LHCN-M2 (cell line): ENCODE measurements at places on chromosomes 16 and 17. TPM values are rescaled to one million over a fixed set of nuclear protein-coding genes. Genes with fewer than 3 reads are reported as not detected.

HOXB4 gene
- 5.2 and 5.5 TPM in 2 replicates for total RNA-seq

GRCh38 chr16:56075732-56076388 is 115.4 kb upstream of the GNAO1 start:
- DNase-seq, result no peak

FGF11 gene
- 23.4 and 23.8 TPM in 2 replicates for total RNA-seq

- DNase-seq, result no peak
Observed at GRCh38 chr16:87028481-87029320, 288.5 kb downstream of the C16orf95 start.

UTS2R gene
- total RNA-seq, result 0.11 TPM in 1 of 2 replicates, not detected in the other

- DNase-seq, result peak; percentile 80
Observed at GRCh38 chr16:69179328-69180010, 7.5 kb upstream of the SNTB2 start.

DNA sequence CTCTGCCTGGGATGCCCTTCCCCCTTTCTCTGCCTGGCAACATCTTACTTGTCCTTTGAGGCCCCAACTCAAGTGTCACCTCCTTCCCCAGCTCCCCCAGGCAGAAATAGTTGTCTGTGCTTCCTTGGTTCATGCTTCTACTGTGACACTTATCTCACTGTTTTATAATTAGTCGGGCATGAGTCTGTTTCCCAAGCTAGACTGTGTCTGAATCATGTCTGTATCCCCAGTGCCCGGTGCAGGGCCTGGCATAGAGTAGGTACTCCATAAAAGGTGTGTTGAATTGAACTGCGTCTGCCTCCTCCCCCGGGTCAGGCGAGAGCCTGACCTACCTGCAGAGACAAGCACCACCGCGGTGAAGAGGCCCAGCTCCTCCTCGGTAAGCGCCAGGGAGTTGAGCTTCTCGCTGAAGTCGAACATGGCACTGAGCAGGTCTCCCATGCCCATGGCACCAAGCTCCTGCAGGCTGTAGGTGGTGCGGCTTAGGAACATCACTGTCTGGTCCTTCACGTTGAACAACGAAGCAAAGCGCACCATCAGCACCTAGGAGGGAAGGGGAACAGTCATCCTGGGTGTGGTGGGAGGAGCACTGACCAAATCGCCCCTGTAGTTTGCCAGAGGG is 6.7 kb downstream of the NR1D1 start:
- no peak for DNase-seq

- no peak for DNase-seq
Observed at GRCh38 chr17:17924131-17924856, 47.9 kb downstream of the TOM1L2 start.

- DNase-seq, result no peak
Observed at GRCh38 chr16:19210968-19211367, 42.9 kb downstream of the SYT17 start.

DNA sequence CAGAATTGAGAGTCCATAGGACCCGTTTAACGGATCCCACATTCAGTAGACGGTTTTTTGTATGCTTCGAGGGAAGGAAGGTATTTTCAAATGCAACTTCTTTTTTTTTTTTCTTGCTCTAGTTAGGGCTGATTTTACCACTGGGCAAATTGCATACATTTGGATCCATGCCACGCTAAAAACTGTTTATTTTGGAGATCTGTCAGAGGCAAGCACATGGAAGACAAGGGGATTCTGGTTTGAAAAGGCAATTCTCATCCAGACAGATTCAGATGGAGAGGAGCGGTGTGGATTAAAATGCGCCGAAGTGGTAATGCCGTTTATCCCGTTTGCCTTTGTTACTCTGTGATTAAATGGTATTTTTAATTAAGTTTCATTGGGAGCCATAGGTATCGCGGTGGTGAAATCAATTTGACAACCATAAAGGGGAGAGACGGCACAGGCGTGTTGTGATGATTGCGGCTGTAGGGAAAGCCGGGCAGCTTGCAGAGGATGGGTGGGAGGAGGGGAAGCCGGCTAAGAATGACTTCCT is 170.4 kb downstream of the IRX3 start:
- DNase-seq, result no peak

NSF gene
- 52.6 and 57.5 TPM in 2 replicates for total RNA-seq

HS3ST4 gene
- total RNA-seq, result not detected in 2 replicates

GRCh38 chr17:64328036-64328858 is 62.4 kb downstream of the PECAM1 start:
- DNase-seq, result no peak

DNA sequence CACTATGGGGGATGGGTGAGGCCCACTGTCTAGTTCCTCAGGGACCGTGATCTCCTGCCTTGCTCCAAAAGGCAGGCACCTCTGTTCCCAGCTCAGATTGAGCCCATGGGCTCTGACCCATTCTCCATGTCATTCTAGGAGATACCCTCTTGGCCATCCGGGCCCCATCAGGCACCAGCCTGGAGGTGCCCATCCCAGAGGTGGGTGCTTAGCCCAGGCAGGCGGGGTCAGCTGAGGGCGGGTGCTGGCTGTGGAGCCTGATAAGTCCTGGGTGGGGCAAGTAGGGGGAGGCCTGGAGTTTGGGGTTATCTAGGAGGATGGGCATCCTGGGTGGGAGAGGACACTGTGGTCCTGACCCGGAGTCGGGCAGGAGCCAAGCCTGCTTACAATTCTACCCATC is 2.3 kb downstream of the E2F4 start:
- DNase-seq, result no peak

DNA sequence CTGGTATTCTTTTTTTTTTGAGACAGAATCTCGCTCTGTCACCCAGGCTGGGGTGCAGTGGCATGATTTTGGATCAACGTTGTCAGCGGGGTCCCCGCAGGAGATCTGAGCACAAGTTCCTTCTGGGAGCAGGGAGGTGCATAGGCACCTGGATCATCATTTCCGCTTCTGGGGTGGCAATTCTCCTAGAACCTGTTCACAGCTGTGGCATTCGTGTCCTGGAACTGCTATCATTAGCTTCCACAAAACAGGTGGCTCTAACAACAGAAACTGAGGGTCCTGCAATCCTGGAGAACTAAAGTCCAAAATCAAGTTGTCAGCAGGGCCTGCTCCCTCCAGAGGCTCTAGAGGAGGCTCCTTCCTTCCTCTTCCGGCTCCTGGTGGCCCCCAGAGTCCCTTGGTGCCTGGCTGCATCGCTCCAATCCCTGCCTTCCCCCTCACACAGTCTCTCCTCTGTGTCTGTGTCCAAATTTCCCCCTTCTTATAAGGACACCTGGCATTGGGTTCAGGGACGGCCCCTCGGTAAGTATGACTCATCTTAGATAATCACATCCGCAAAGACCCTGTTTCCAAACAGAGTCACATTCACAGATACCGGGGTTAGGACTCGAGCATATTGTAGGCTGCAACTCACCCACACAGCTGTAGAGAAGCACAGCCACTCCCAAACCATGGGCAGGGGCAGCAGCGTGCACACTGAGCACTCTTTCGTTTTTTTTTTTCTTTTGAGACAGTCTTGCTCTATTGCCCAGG is 43.5 kb upstream of the KLHDC4 start:
- no peak for DNase-seq
